WERI-Rb-1 (cell line): ENCODE measurements at places on chromosomes 11 and 22.
A peak's percentile ranks its signal among the peaks of the same experiment; 100 is the strongest.

- peak; percentile 54 for DNase-seq
These were observed 12.2 kb upstream of the OR52D1 start for GRCh38 chr11:5476186-5476819.

GRCh38 chr11:64868904-64869570 is 9.4 kb downstream of the EHD1 start:
- no peak for DNase-seq

DNA sequence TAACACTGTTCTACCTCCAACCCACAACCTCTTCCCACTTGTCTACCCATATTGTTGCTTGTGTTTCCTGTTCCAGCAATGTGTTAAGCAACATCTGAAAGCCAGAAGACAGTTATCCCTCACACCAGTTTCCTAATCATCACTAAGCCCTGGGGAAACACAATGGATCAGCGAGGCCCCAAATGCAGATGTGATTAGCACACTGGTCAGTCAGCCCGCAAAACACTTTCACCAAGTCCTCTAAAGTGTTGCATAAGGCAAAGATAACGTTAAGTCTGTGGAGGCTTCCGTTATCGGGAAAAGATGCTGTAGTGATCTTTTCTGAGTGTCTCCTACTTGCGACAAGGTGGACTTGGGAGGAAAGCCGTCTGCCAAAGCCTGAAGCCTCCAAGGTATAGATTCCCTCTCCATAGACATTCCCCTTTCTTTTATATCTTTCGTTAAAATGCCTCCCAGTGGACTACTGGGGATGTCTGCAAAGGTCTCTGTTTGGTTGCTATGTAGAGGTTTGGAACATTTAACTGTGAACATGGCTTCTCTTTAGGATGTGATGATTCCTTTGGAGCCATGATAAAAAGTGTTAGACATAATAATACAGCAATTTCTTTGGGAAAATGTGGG is at the start of gene MS4A3:
MS4A3 (plus strand) TSS at position 317 of the 621 bp plus-strand sequence. CDS start 4,496 bp downstream, outside the sequence.
- DNase-seq: no peak

DNA sequence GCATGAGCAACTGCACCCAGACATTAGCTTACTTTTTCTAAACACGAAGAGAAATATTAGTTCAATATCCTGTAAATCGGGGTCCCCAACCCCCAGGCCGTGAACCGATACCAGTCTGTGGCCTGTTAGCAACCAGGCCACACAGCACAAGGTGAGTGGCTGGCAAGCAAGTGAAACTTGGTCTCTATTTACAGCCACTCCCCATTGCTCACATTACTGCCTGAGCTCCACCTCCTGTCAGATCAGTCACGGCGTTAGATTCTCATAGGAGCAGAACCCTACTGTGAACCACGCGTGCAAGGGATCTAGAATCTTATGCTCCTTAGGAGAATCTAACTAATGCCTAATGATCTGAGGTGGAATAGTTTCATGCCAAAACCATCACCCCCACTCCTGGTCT is 27.8 kb upstream of the DEPDC7 start:
- no peak for DNase-seq

DNA sequence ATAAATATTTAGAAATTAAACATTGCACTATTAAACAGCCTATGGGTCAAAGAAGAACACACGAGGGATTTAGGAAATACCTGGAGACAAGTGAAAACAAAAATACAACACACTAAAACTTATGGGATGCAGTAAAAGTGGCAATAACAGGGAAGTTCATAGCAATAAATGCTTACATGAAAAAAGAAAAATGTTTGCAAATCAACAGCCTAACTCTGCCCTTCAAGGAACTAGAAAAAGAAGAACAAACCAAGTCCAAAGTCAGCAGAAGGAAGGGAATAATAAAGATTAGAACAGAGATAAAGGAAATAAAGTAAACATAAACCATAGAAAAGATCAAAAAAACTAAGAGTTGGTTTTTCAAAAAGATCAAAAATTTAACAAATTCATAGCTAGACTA is 31.6 kb downstream of the NXPE2 start:
- DNase-seq: no peak

DNA sequence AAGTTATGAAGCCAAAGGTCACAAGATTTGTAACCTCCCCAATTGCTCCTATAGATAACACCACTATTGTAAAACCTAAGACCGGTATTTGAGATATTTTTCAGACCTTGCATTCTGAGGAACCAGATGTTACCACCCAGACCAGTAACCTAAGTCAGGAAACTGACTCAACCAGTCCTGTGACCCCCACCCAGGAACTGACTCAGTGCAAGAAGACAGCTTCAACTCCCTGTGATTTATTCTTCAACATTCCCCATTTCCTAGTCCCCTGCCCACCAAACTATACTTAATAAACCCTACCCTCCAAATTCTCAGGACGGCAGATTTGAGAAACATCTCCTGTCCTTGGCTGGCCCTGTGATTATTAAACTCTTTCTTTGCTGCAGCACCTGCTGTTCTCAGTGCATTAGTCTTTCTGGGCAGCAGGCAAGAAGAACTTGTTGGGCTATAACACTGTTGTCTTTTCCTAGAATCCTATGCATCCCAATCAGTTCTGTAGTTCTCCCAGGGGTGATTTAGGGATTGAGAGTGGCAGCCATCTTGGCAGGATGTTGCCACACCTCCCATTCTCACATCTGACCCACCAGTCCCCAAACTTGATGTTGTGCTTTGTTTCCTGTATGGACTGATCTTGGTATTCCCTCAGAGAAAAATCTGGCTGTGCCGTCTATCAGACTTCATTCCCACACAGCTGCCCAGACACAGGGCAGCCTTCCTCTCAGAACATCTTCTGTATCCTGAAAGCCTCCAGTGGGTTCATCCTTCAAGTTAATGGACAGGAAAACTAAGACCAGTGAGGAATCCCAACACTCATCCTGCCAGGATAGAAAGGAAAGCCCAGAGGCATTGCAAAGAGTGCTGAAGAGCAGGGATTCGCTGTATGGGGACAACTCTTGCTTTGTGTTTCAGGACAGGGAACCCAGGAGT is 104.0 kb downstream of the PDE2A start:
- DNase-seq: no peak

- DNase-seq: no peak
These were observed 13.4 kb downstream of the EPS8L2 start for GRCh38 chr11:719214-720016.

DNA sequence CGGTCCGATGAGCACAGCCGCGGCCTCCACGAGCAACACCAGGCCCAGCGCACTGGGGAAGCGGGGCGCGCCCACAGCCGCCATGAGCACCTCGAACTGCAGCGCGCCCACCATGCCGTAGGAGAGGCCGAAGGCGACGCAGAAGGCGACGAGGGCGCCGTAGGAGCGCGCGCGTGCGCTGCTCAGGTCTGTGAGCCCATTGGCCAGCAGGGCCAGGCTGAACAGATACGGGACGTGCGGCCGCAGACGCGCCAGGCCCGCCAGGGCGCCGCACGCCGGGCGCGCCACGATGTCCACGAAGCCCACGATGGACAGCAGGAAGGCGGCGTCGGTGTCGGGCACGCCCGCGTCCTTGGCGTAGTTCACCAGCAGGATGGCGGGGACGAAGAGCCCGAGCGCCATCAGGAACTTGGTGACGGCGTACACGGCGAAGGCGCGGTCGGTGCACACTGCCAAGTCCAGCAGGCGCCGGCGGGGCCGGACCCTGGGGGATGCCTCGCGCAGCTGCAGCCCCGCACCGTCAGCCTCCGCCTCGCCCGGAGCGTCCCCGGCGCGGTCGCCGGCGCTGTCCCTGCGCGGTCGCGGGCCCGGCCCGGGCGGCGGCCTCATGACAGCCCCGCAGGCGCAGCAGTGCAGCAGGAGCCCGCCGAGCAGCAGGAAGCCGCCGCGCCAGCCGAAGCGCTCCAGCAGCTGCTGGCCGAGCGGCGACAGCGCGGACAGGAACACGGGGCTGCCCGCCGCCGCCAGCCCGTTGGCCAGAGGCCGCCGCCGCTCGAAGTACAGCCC is 2.9 kb downstream of the SLC16A8 start:
- DNase-seq: no peak

DNA sequence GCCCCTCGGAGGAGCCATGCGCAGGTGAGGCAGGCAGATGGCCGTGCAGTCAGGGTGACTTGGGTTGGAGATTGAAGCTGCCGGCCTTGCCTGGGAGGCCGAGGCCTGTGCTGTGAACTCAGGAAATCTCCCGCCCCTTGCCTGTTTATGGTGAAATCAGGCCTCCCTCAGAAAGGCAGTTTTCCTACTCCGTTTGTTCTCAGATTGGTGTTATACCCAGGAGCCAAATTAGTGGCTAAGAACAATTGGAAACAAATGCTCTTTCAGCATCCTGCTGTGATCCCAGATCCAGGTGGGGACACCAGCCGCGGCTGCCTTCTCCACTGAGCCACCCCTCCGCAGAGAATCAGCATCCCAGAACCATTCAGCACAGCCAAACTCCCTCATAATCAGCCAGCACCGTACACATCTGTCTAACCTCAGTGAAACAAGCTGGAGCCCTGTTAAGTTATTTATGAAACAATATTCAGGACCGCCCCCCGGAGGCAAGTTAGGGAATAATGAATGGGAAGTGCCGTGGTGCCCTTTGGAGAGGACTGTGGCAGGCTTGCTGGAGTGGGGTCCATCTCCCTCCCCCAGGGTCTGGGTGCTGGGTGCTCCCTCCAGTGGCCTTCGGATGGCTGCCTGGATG is 60.0 kb downstream of the PKNOX2 start:
- DNase-seq: peak; percentile 60

- DNase-seq: no peak
These were observed 61.3 kb downstream of the LRRC4C start for GRCh38 chr11:41398175-41398574.

GRCh38 chr11:2400762-2401435 is 349 bp downstream of the TSSC4 start:
- no peak for DNase-seq

GRCh38 chr22:17257121-17258001 is 38.1 kb upstream of the ADA2 start:
- no peak for DNase-seq

DNA sequence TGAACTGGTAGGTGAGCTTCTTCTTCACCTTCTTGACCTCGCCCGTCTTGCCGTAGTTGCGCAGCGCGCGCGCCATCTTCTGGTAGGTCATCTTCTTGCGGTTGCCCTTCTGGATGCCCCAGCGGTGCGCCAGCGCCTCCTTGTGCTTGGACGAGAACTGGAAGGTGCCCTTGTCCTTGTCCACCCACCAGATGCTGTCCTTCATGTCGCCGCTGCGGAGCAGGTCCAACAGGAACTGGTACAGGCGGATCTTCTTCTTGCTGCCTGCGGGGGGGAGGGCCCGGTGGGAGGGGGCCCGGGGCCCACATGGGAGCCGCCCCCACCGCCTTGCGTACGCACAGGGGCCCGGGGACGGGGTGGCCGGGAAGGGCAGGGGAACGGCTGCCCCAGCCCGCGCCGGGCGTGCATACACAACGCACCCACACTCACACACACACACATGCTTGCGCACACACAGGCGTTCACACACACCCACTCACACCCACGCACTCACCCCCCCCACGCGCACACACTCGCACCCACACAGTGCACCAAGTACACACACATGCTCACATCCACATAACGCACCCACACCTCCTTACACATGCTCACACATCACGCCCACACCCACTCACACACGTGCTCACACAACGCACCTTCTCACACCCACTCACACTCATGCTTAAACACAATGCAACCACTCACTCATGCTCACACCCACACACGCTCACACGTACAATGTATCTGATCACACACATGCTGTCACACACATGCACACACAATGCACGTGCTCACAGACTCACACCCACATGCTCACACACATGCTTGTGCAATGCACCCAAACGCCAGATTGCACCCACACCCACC is 3.0 kb upstream of the MYBPC3 start:
- DNase-seq: peak; percentile 97

DNA sequence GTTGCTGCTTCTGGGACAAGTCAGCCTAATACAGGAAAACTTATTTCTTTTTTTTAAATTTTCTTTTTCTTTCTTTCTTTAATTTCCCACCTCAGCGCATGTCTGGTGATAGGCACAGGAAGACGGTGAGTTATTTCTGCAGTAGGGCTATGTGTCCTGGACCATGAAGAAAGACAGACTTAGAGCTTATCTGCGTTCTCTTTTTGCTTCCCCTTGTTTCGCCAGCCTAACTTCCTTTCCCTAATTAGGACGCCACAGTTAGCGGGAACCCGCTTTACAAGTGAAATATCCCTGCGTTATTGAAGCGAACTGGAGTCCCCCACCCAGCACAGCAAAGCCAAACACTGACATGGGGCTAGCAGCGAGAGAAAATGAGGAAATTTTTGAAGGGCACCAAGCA is 8.6 kb downstream of the OR6M1 start:
- no peak for DNase-seq

GRCh38 chr11:121372671-121373429 is 79.3 kb upstream of the SORL1 start:
- DNase-seq: no peak

- no peak for DNase-seq
These were observed 19.2 kb downstream of the GLYAT start for GRCh38 chr11:58712531-58712930.

DNA sequence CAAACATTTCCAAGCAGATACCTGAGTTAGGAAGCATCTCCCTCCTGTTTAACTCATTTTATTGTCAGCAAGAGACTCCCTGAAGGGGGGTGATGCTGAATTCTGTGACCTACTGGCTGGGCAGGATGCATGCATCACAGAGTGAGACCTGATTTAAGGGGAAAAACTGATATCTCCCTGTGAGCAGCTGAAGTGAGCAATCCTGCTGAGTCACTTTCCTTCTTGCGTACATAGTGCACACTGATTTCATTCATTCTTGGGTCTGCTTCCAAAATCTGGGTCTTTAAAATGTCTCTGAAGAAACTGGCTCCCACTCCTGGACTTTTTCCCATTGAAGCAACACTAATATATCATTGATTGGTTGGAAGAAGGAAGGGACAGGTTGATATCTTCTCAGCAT is 23.3 kb downstream of the P4HA3 start:
- DNase-seq: no peak

DNA sequence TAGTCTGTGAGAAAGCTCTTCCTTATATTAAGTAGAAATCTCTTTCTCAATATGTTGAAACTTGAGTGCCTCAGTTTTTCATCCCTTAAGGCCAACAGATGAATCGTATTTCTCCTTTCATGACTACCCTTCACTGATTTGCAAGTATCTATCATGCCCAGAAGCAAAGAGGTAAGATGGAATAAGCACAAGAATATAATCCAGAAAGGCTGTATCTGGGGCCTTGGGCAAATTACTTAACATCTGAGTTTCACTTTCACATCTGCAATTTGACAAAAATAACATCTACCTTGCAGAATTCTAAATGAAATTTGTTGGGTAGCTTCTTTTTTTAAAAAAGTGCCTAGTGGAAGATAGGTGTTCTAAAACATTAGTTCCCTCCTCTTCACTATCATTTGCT is 552.4 kb upstream of the ANO5 start:
- no peak for DNase-seq
